ENCODE measurements at places on chromosomes 6 and 20.

DNA sequence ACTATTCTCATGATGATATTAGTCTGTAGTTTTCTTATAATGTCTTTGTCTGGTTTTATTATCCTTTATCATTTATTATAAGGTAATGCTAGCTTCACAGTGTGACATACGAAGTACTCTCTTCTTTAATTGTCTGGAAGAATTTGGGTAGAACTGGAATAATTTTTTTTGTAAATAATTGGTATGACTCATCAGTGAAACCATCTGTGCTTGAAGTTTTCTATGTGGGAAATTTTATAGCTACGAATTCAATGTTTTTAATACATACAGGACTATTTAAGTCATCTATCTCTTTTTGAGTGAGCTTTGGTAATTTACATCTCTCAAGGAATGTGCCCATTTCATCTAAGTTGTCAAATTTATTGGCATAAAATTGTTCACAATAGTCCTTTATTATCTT lies 86.3 kb downstream of the SOD2 start:
- no peak for DNase-seq

DNA sequence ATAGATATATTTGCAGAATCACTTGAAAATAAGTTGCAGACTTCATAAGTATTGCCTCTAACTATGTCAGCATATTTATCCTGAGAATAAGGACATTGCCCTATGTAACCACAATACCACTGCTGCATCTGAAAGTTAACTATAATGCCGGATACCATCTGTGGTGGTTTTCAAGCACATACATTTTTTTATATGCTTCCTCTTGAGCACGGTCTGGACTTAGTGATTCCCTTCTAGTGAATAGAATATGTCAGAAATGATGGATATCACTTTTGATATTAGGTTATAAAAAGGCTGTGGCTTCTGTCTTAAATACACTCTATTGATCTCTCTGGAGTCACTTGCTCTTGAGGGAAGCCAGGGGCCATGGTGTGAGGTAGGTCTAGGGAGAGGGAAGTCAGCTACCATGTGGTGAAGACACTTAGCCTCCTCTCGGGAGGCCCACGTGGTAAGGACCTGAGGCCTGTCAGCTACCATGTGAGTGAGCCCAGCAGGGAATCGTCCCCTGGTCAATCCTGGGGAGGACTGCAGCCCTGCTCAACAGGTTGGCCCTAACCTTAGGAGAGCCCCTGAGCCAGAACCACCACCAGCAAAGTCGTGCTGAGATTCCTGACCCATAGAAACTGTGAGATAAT lies 57.5 kb downstream of the CCDC170 start:
- DNase-seq: no peak

DNA sequence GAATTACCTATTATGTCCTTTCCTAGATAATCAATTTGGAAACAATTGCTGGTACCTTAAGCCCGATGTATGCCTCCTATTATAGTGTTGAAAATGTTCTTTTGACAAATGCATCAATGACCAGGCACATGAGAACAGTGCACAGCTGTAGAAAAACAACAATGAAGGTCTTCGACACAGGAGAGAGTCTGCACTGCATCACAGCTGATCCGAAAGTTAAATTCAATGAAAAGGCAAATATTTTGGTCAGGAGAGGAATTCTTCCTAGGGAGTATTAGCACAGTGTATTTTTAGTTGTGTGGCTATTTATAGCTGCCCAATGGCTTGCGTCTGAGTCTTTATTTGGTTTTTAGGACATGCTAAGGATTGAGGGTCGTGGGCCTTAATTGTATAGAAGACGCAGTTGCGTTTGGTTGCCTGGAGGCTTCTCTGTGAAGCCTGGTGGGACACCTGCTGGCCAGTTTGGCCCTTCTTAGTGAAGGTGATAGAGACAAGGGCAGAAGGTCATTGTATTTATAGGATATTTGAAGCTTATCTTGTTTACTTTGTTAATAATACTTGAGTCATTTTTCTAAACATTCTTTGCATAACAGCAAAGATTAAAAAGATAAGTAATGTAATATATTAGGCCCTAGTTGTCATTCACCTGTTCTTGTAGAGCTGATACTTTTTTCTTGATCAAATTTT lies 72.3 kb downstream of the CDYL start:
- no peak for DNase-seq

GRCh38 chr20:13180986-13181889 lies 39.8 kb upstream of the ISM1 start:
- DNase-seq: no peak

- DNase-seq: no peak
Observed at GRCh38 chr6:2961506-2961905, 9.9 kb downstream of the SERPINB6 start.

- DNase-seq: no peak
Observed at GRCh38 chr6:17724341-17724740, 17.6 kb upstream of the NUP153 start.

GRCh38 chr6:153405931-153406330 lies 274.8 kb upstream of the RGS17 start:
- DNase-seq: no peak

DNA sequence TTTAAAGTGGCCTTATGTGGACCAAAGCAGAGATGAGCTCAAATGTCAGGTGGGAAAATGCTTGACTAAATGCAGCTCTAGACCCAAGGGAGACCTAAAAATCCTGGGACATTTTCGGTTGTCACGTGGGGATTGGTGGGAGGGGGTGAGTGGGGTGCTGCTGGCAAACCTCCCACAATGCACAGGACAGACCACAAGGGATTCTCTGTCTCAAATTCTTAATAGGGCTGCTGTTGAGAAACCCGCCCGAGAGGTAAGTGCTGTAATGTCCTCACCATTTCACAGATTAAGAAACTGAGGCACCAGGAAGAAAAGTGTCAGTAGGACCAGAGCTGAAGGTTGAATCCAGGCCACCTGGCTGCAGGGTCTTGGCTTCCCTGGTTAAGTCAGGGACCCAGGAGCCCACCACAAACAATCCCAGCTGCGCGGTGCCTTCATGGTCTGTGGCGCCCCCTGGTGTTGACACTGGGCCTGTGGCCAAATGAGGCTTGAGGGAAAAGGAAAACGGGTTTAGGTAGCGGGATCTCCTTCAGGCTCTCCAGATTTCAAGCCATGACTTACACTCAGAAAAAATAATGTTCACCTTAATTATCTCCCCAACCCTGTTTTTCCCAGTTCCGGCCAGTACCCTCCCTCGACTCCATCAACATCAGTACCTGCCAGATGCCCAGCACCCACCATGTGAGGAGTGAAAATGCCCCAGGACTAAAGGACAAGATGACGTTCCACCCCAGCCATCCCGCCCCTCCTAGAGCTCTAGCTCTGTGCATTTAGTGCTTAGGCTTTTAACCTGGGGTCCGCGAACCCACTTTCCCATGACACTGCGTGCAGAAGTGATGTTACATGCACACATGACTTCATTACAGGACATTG lies 7.2 kb downstream of the HLA-G start:
- DNase-seq: no peak

DNA sequence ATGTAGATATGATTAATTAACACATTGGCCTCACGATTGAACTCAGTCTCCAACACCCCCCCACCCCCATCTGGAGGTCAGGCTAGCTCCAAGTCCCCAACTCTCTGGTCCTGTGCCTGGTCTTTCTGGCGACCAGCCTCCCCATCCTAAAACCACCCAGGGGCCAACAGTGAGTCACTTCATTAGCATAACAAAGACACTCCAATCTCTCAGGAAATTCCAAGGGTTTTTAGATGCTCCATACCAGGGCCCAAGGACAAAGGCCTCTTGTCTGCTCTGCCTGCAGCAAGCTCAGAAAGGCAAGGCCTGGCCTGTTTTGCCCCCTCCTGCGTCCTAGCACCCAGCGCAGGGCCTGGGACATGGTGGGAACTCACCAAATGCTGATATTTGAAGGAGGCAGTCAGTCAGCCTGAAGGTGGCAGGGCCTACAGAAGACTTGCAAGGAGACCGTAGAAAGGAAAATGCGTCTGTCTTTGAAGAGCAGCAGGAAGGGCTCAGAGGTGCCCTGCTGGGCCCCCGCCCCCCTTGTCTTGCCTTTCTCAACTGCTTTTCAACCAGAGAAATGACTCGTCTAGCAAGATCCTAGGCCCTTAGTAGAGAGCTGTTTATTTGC lies 184.7 kb downstream of the CDH4 start:
- no peak for DNase-seq

- no peak for DNase-seq
Observed at GRCh38 chr20:45817376-45818194, 5.1 kb downstream of the UBE2C start.

GRCh38 chr6:168217880-168218537 lies 101.6 kb downstream of the DACT2 start:
- DNase-seq: peak; percentile 79

DNA sequence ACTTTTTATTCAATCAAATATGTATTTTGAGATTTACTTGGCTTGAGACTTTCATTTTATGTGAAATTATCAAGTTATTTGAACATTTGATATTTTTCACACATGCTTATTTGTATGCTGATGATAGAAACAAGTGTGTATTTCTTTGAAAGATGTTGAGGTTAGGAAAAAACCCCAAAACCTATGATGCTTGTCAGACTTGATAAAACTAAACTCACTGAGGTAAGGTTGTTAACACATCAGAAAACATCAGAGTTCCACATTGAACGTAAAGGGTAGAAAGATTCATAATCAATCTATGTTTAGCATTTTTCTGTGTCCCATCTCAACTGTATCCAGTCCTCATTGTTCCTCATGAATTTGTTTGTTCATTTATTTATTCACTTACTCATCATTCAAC lies 12.2 kb downstream of the SF3B5 start:
- DNase-seq: no peak

GRCh38 chr6:12379181-12379580 lies 89.0 kb downstream of the EDN1 start:
- DNase-seq: no peak

- no peak for DNase-seq
Observed at GRCh38 chr20:50211091-50211490, 20.5 kb downstream of the CEBPB start.

GRCh38 chr6:4364711-4365110 lies 229.3 kb upstream of the ECI2 start:
- DNase-seq: no peak

All from NCI-H2107 (cell line).